ENCODE measurements at places on chromosomes 7 and 10. TPM values are rescaled to one million over a fixed set of nuclear protein-coding genes. Genes with fewer than 3 reads are reported as not detected.

ASB15 gene
- not detected for total RNA-seq

COL1A2 gene
- 5,703 TPM for total RNA-seq

VPS37D gene
- total RNA-seq, result 2.7 TPM

DNAJB9 gene
- 28.2 TPM for total RNA-seq

HTR5A gene
- not detected for total RNA-seq

ITPRIP gene
- 20.8 TPM for total RNA-seq

TFPI2 gene
- 16.0 TPM for total RNA-seq

C10orf88 gene
- total RNA-seq, result 9.5 TPM

BAIAP2L1 gene
- total RNA-seq, result 16.1 TPM

NKX1-2 gene
- total RNA-seq, result not detected

TMEM176B gene
- total RNA-seq, result not detected

SLC16A12 gene
- total RNA-seq, result not detected

TMEM236 gene
- total RNA-seq, result 0.22 TPM

SEMA3E gene
- total RNA-seq, result 4.2 TPM

TFEC gene
- 0.32 TPM for total RNA-seq

TMEM168 gene
- 38.4 TPM for total RNA-seq

ARHGEF35 gene
- 7.1 TPM for total RNA-seq

ASCC1 gene
- total RNA-seq, result 42.7 TPM

FGL2 gene
- 3.5 TPM for total RNA-seq

EPO gene
- not detected for total RNA-seq

LGI1 gene
- 0.11 TPM for total RNA-seq

INPP5F gene
- total RNA-seq, result 13.3 TPM

ENO4 gene
- total RNA-seq, result 1.1 TPM

TMEM229A gene
- not detected for total RNA-seq

H2AZ2 gene
- total RNA-seq, result 157 TPM

OPN1SW gene
- total RNA-seq, result not detected

TLX1 gene
- not detected for total RNA-seq

TUBB8 gene
- not detected for total RNA-seq

MPP7 gene
- 9.9 TPM for total RNA-seq

DPYSL4 gene
- total RNA-seq, result 6.9 TPM

TSPAN12 gene
- 3.4 TPM for total RNA-seq

INMT gene
- 0.65 TPM for total RNA-seq

C10orf62 gene
- 0.32 TPM for total RNA-seq

PSD gene
- 1.8 TPM for total RNA-seq

PLEKHS1 gene
- total RNA-seq, result not detected

SPAM1 gene
- not detected for total RNA-seq

ITIH5 gene
- total RNA-seq, result 14.4 TPM

ARID5B gene
- 364 TPM for total RNA-seq

ANKRD22 gene
- not detected for total RNA-seq

ANKRD2 gene
- total RNA-seq, result 1.0 TPM

ASB4 gene
- total RNA-seq, result not detected

GNGT1 gene
- not detected for total RNA-seq
